NCI-H69 (cell line): ENCODE measurements at places on chromosomes 1 and 21.
A peak's percentile ranks its signal among the peaks of the same experiment; 100 is the strongest.

GRCh38 chr1:17587693-17588047 lies 48.2 kb downstream of the ARHGEF10L start:
- DNase-seq, result peak; percentile 49

DNA sequence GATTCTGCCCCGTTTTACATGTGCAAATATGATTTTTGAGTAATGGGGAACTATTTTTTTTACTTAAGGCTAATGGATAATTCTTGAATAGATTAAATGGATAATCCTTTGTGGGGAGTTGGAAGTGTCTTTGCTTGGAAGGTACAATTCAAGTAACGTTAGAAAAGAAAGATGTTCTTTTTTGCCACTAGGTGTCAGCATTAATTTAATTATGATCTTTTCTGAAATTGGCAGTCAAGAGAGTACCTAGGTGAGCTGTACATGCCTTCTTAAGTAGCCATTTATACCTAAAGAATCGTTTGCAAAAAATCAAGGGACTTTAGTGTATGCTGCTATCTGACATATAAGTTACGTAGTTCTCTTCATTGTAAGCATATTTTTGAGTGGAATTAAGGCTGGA lies 2.2 kb downstream of the FBXO28 start:
- peak; percentile 78 for DNase-seq

- DNase-seq, result no peak
These were observed 69.4 kb downstream of the NTPCR start for GRCh38 chr1:233019778-233020325.

GRCh38 chr1:166057650-166058049 lies 109.2 kb downstream of the FAM78B start:
- no peak for DNase-seq

- DNase-seq, result no peak
These were observed 20.0 kb downstream of the ZBTB40 start for GRCh38 chr1:22471610-22472009.

DNA sequence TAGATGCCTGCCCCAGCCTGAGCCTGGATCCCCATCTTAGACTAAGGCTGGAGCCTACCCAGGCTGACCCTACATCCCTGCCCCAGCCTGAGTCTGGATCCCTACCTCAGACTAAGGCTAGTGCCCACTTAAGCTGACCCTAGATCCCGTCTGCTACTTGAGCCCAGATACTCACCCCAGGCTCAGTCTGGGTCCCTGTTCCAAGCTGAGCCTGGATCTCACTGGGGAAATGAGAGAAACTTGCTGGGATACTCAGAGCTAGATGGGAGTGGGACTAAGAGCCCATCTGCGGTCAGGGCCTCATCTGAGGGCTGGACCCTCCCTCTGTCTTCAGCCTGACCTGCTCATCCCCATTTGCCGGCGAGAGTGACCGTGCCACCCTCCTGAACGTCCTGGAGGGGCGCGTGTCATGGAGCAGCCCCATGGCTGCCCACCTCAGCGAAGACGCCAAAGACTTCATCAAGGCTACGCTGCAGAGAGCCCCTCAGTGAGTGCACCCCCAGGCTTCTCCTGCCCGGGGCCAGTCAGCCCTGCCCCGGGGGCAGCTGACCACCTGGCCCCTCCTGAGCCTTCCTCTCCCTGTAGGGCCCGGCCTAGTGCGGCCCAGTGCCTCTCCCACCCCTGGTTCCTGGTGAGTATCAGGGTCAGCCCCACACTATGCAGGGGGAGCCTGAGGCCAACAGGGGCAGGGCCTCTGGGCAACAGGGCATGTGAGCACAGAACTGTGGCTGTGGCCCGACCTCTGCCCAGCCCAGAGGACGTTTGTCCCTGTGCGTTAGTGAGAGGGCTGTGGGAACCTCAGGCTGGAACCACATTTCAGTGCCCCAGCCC lies 36.8 kb downstream of the TRIM11 start:
- no peak for DNase-seq

DNA sequence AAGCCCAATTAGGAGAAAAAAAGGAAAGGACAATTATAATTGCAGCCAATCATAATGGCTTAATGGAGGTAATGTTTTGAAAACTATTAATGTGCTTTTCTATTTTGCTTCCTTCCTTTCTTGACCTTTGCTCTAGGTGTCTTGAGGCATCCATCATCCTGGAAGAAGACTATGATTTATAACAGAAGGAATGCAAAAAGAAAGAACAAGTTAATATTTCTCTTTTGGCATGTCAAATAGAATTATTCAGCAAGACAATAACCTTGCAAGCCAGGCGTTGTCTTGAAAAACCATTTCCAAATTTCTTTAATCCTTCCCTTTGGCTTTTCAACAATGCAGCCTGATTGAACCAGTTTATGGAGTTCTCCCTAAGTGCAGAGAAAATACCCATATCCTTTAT lies 107.7 kb upstream of the USP24 start:
- DNase-seq, result no peak

DNA sequence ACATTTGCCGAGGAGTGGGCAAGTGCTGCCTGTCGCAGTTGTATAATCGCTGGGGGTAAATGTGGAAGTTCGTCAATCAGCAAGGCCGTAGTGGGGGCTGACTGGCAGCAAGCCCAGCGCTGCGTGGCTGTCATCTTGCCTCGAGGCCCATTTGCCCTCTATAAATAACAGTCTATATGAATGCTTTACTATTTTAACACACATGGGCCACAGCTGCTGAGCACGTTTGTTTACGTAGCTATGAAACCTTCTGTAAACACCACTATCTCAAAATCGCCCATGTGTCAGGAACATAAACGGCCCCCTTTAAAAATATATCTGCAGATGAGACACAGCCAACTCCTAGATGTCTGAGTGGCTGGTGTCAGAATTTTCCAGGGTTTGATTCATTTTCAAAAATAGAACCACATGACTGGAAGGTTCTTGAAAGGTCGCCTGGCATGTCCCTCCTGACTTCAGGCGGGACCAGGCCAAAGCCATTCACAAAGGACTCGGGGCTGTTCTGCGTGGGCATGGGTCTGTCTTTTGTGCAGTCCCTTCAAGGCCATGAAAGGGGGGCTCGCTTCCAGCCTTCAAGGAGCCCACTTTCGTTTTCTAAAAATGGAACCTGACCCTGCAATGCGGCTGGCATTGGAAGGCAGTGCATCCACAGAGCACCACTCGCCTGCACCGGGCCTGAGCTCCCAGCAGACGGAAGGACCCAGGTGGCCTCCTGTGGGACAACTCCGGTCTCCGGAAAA lies 205.5 kb downstream of the KCNJ6 start:
- DNase-seq, result peak; percentile 93

DNA sequence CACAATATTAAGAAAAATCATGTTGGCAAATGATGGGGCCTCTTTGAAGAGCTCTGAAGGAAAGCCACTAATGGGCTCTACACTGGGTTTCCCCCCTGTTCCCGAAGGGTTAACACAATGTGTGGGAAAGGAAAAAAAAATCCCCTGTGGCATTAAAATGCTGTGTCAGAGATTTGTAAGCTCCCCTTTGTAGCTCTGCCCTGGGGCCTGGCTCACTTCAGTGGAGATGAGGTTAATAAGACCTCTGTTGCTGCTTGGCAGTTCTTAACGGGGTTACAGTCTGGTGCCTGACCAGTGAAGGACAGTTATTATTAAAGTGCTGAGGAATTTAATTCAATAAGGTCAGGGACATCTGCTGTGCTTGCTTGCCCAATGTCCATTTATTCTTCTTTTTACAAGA lies 129.7 kb upstream of the UBE2U start:
- no peak for DNase-seq

- peak; percentile 91 for DNase-seq
These were observed 587.2 kb upstream of the ZRANB2 start for GRCh38 chr1:71668065-71668464.

- no peak for DNase-seq
These were observed 16.2 kb downstream of the C1orf216 start for GRCh38 chr1:35702508-35702907.
